ENCODE measurements at places on chromosomes 5 and 9.

DNA sequence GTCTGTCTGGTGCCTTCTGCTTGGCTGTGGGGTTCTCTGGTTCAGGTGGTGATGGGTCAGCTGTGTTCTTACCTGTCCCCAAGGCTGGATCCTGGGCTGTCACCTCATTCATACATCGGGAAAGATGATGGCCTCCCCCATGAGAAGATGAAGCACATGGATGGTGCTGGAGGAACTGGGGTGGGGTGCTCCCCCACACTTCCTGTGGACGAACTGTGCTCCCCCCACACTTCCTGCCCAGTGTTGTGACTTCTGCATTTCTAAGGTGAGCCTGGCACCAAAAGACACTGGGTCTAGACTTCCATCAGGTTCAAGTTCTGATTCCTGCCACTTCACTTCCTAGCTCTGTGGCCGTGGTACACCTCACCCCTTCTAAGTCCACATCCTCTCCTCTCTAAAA lies 4.3 kb upstream of the SURF6 start:
- DNase-seq, result no peak

- no peak for DNase-seq
These were observed 59.6 kb downstream of the C9orf152 start for GRCh38 chr9:110148384-110148783.

DNA sequence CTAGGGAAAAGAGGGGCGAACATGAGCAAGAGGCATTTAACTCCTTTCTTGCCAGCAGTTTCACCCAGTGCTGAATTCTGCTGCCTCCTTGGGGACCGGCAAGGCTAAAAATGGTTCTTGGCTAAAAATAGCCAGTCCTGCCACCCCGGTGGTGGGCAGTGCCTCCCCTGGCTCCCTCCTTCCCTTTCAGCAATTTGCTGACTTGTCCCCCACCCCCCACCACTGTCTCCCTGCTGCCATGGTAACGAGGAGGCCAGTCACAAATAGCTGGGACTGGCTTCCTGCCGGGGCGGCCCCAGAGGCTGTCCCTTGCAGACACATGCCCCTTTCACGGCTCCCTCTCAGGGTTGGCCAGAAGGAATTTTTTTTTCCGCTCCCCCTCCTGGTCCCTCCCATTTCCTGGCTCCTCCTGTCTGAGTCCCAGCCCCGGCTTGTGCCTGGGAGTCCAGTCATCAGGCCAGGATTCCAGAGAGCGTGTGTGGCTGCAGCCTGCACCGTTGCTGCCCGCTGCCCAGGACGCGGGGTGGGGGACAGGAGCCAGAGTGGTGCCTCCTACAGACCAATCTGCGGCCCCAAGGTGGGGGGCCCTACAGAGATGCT lies 130.3 kb downstream of the RGS3 start:
- DNase-seq, result no peak

- no peak for DNase-seq
These were observed 60.3 kb downstream of the HSPA4 start for GRCh38 chr5:133112026-133112660.

- no peak for DNase-seq
These were observed 368.1 kb downstream of the TLE4 start for GRCh38 chr9:79939819-79940218.

DNA sequence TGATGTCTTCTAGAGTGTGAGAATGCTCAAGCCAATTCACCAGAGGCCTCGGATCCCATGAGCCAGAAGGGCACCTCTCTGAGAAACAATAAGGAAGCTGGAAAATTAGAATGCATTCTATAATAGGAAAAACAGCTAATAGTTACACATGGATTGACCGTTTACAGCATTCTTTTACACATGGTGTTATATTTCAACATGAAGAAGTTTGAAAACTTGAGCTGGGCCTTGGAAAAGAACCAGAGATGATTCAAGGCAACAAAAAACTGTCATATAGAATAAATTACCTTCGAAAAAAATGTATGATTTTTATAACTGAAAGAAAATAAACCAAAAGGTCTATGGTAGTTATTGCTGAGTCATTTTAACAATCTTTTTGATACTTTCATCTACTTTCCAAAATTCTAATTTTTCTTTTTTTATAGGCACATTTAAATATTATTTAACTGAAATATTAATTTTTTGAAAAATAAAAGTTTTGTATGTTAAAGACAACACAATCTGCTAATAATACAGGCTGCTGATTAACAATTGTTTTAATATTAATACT lies 6.2 kb downstream of the SH3TC2 start:
- no peak for DNase-seq

GRCh38 chr9:83334320-83334719 lies 203.9 kb downstream of the FRMD3 start:
- DNase-seq, result peak; percentile 57

DNA sequence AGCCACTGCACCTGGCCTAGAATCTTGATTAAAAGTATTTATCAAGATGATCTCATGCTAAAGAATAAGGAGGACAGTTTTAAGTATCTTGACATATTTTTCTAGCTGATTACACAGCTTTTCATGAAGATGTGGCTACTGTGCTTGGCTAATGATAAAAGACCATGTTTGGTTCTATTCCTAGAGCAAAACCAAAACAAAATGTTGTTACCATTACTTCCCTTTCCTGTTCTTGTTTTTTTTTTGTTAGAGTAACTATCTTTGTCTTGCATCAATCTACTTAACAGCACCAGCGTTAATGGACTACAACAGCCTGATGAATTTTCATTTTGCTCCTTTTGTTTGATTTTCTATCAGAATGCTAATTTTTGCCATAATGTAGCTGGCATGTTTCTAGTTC lies 86.2 kb upstream of the DHFR start:
- DNase-seq, result no peak

- peak; percentile 36 for DNase-seq
These were observed 7.0 kb downstream of the IGFBPL1 start for GRCh38 chr9:38417003-38417945.

GRCh38 chr5:60026161-60026560 lies 132.6 kb upstream of the PDE4D start:
- DNase-seq, result no peak

- peak; percentile 16 for DNase-seq
These were observed 17.6 kb downstream of the TSTD2 start for GRCh38 chr9:97615439-97616072.

DNA sequence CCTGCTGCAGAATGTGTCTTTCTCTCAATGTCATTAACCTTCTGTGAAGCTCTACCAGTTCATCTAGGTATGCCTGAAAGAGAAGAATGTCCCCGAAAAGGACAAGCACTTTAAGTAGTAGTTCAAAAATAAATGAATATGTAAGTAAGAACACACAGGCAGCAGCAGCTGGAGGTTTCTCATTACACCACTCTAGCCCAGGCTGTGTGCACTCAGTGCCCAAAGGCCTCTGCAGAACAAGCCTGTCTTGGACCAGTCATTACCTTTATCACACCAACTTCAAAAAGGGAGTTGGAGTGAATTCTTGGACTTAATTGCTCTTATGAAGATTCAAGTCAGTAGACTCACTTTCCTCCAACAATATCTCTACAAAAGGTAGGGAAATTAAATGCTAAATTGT lies 268.8 kb downstream of the MLLT3 start:
- DNase-seq, result no peak

DNA sequence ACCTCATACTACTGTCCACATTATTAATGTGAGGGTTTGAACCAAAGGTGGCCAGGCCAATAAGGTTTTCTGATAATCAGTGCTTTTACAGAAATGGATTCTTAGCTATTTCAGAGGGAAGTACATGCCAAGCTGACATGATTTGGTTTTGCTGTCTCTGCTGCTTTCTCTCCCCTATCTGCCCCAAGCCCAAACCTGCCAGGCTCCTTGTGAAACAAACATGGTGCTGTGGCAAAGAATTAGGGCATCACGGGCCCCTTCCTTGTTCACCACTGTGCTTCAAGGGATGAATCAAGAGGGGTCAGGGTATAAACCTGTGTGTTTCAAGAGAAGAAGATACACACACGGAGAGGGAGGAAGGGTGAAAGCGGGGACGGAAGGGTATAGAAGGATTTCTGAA lies 41.3 kb upstream of the SMU1 start:
- no peak for DNase-seq

- DNase-seq, result no peak
These were observed 111.0 kb upstream of the APC start for GRCh38 chr5:112626715-112627114.

- no peak for DNase-seq
These were observed 313.4 kb downstream of the CDH12 start for GRCh38 chr5:22539762-22540161.

GRCh38 chr9:120742951-120743416 lies 28.7 kb upstream of the MEGF9 start:
- peak; percentile 41 for DNase-seq

DNA sequence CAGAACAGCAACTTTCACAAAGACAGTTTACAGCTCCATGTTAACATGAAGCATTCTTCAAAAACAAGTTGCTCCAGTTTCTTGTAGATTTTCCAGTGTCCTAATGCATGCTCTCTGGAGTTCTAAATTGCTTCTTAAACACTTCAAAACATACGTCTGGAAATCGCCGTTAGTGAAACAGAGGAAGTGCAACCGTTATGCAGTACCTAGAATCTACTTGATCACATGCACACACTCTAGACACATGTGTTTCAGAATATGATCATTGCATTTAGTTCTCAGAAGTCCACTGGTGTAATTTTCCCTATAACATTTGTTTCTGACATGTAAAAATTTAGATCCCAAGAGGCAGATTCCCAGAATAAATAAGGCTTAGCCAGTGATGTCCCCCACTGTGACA lies 41.1 kb upstream of the RUFY1 start:
- no peak for DNase-seq

DNA sequence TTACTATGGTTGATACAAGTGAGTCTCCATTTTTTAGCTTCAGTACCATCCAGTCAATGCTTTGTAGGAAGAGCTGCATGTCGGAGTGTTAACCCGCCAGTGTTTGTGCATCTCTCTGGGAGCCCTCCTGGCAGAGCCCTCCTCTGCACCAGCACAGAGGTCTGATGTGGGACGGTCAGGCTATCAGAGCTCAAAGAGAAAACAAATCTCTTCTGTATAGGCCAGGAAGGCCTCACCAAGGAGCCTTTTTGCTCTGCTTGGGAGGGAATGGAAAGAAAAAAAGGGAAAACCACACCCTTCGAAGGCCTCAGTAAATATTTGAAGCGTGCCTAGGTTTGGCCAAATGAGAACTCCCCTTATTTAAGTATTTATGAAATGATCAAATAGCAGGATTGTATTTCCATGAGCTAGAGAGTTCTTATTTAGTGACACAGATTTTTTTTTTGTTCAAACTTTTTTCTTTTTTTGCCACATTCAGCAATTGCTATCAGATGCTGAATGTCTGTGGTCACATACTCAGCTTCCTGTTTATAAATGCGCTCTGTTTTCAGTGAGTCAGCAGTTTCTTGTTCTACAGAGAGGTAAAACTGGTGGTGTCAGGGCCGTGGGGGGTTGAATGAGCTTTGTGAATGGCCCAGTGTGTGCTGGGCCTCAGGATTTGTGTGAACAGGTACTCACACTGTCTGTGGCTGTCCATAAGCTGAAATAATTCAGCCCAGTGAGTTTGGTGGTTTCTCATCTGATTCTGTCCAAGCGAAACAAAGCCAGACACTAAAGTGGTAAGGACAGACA lies 226.6 kb downstream of the SNX18 start:
- no peak for DNase-seq

- no peak for DNase-seq
These were observed 167.7 kb upstream of the MRPS30 start for GRCh38 chr5:44640945-44641456.

- DNase-seq, result no peak
These were observed 231.1 kb upstream of the NUDT12 start for GRCh38 chr5:103793595-103794182.

GRCh38 chr5:61912559-61912958 lies 393.4 kb upstream of the KIF2A start:
- DNase-seq, result no peak
